Activated CD4-positive, alpha-beta T cell treated with anti-CD3 and anti-CD28 coated beads, Interleukin-2, amount 50 U/mL, for 4 hours (primary cell): ENCODE measurements at places on chromosomes 4 and X.
A peak's percentile ranks its signal among the peaks of the same experiment; 100 is the strongest.

DNA sequence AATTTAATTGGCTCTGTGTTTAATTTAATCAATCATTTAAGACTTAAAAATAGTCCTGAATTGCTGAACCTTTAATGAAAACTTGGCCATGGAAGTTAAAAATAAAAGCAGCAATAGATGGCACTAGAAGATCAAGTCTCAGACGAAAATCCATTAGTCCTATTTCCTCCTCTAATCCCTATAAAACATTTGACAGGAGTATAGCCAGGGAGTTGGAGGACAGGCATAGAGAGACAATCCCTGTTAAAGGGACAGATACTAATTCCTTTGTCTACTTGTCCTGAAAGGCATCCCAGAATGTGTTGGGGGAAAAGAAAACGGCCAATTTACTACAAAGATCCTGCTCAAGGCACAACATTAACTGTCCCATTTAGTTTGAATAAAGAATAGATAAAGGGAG is 276.3 kb upstream of the TACR3 start:
- DNase-seq = no peak

GRCh38 chrX:96568071-96568470 is 116.6 kb upstream of the DIAPH2 start:
- no peak for DNase-seq

- no peak for DNase-seq
These were observed 118.8 kb downstream of the SMIM20 start for GRCh38 chr4:26032630-26033317.

- DNase-seq = no peak
These were observed 130.5 kb upstream of the SLITRK2 start for GRCh38 chrX:145687146-145687545.

DNA sequence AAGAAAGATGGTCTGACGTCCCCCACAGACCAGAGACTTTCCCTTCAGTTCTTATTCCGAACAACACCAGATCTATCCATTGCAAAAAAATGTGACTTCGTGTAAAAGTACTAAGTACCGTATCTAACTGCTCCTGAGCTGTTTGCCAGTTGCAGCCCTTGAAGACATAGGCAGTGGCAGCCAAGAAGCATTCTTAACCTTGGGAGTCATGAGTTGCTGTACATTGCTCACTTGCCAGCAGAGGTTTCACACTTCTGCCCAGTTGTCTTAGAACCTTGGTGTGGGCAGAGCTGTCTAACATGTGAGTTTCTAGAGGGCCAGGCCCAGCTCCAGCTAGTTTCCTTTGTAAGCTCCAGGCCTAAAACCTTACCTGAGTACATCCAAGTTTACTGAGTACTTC is 10.5 kb upstream of the CHRDL1 start:
- no peak for DNase-seq

- DNase-seq = no peak
These were observed 791 bp downstream of the GUCY1B1 start for GRCh38 chr4:155759372-155760252.

GRCh38 chrX:44882635-44883034 is 9.6 kb downstream of the KDM6A start:
- no peak for DNase-seq

- DNase-seq = no peak
These were observed 101.7 kb downstream of the GATB start for GRCh38 chr4:151658959-151659600.

DNA sequence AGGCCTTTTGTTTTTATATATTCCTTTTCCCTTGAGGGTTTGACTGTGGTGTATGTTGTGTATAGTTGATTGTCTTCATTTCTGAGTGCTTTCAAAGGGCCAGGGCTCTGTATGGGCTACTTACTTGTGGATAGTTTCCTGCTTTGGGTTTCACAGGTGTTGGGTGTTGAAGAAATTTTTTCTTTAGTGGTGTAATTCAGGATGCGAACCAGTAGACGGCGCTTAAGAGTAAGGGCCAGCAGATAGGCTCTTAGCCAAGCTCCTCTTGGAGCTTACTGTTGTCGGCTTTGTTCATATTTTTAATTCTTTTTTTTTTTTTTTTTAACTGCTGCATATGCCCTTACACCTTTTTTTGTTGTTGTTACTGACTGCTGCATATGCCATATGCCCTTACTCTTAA is 276.3 kb upstream of the GALNT7 start:
- no peak for DNase-seq

DNA sequence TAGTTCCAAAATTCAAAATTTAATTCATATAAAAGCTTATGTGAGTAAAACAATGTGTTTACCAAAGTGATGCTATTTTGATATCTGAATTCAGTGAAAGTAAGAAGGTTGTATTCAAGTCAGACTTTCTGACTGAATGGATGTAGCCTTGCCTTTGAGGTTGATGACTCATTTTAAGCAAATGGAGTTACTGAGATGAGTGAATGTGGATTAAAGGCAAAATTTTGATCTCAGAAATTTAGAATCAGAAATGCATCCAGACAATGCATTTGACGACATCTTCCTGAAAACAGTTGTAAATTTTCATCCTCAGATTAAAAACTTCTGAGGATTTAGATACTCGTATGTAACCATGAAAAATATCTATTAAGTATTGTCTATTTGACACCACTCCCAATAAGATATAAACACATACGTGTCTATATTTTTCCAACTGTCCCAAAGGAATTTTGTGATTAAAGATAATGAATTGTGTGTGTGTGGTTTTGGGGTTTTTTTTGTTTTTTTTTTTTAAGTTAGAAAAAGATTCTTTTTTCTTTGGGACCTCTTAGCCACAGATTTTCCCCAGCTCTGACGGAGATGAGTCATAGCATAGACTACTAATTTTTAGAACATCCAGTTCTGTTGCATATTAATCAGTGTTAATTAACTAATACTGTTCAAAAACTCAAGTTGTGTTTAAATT is 34.4 kb downstream of the NFKB1 start:
- no peak for DNase-seq

DNA sequence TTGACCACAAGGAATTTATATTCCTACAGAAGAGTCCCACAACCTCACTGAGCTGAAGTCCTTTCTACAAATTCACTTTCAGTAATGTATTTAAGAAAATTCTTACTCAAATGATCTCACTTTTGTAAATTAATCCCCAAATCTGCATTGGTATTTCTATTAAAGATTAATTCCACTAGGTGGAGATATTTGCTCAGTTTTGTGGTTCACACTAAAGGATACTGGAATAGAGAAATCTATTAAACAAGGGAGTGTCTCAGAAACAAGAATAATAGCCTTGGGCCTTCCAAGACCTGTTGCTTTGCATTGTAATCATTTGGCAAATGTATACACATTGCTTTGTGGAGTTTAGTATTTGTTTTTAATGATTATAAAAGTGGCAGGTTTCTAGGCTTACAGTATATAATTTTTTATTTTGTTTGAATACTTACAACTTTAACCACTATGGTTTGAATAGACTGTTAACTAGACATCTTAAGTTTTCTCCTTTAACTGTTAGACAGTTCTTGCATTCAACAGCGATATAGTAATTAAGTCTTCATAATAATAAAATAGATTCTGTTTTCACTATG is 25.9 kb downstream of the CFAP299 start:
- no peak for DNase-seq

DNA sequence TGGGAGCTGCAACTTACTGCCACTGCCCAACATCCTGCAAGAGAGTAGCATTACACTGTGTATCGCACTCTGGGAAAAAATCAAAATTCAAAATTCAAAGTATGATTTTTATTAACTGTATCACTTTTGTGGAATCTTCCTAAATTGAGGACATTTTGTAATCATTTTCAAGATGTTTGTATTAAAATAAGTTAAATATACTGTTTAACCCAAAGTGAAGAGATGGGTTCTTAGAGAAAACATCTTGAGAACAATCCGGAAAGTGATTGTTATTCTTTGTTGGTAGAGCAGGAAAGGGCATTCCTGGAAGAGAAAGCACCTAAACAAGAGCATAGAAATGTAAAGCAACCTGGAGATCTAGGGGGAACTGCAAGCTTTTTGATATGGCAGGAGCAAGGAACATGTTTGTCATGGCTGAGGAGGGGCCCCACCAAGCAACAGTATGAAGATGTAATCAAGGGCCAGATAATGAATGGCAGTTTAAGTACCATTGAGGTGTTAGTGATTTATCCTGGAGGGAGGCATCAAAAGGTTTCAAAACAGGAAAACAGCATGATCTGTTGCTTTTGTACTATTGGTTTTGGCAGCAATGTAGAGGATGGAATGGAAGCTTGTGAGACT is 14.1 kb upstream of the SEC24D start:
- DNase-seq = no peak

DNA sequence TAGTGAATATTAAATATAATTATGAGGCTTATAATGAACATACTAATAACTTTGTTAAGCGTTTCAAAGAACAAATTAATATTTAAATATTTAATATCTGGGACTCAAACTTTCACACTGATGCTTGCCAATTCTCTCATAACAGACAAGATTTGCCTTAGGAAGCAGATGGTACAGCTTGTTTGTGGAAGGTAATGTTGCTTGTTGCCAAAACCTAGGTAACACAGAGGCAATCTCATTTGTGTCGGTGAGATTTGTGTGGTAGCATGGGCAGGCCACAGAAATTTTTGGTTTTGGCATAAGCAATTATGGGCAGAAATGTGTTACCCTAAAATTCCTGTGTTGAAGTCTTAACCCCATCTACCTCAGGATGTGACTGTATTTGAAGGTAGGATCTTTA is 114.9 kb upstream of the AFF2 start:
- DNase-seq = no peak

GRCh38 chrX:153474266-153474665 is 3.9 kb upstream of the HAUS7 start:
- no peak for DNase-seq

GRCh38 chr4:77158487-77158861 is 1.5 kb downstream of the CCNG2 start:
- peak; percentile 10 for DNase-seq

- DNase-seq = no peak
These were observed 33.2 kb upstream of the OCIAD2 start for GRCh38 chr4:48939785-48940184.
